ENCODE measurements at places on chromosomes 2 and 18. TPM values are rescaled to one million over a fixed set of nuclear protein-coding genes. Genes with fewer than 3 reads are reported as not detected.

The TUBA4B gene
- not detected for total RNA-seq

The ADRA2B gene
- total RNA-seq: not detected

The RANBP2 gene
- total RNA-seq: 44.6 TPM

The TMEM178A gene
- total RNA-seq: 0.13 TPM

The ST8SIA3 gene
- not detected for total RNA-seq

The SLC38A11 gene
- total RNA-seq: not detected

The ARHGAP28 gene
- total RNA-seq: 1.9 TPM

The ANKRD53 gene
- total RNA-seq: not detected

The POMC gene
- not detected for total RNA-seq

The LIPG gene
- total RNA-seq: 2.2 TPM

The SNORC gene
- 0.32 TPM for total RNA-seq

The VAMP5 gene
- 47.5 TPM for total RNA-seq

The PSMA8 gene
- not detected for total RNA-seq

The RUFY4 gene
- not detected for total RNA-seq

The HMSD gene
- 0.53 TPM for total RNA-seq

The OTOF gene
- total RNA-seq: not detected

The SLC8A1 gene
- 20.1 TPM for total RNA-seq

DNA sequence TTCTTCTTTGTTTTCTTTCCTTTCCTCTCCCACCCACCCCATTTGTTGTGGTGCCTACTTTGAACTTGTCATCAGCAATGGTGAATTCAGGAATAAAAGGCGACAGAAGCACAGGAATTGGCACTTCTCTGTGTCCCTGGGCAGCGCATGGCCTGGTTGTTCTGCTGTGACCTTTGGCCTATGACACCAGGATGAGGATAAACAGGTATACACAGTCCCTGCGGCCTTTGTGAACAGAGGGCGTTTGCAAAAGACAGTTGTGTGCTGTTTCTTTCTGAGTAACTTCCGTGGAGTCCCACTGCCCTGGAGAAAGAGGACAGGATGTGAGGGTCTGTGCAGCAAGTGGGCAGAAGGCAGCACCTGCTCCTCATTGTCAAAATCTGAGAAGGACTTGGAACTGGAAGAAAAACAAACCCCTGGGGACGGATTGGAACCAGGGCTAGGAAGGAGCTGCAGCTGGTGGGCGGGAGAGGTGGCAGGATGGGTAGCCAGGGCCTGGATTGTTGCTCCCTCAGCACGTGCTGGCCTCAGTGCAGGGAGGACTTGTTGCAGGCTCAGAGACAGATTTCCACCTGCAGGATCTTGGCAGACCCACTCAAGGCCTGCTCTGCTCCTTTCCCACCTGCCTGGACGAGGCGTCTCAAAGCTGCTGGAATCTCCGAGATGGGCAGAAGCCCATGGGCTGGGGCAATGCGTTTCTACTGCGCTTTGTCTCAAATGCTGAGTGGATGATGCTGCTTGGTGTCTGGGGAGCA, 159.5 kb downstream of the ACKR3 start:
- DNase-seq: no peak

DNA sequence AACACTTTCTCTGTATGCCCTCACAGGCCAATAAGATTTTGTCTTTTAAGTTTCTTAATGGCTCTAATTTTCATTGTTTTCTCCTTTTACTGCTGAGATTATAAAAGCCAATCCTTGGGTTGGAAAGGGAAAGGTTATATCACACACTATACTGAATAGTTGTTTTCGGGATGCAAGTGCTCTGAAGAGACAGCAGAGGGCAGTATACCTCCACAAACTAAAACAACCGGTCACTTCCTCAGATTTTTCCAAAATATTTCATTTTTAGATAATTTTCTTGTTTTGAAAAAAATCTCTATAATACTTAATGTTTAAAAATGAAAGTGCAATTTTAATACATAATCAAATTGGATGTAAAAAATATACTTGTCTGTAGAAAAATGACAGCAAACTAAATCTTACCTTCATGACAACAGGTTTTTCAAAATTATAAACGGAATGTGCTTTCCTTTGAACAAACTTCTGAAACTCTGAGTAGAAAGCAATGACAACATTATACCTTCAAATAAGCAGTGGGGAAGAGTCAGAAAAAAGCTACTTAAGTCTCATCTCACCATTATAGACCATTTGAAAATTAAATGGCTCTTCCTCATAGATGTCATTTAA, 82.7 kb downstream of the ORC4 start:
- peak; percentile 37 for DNase-seq

DNA sequence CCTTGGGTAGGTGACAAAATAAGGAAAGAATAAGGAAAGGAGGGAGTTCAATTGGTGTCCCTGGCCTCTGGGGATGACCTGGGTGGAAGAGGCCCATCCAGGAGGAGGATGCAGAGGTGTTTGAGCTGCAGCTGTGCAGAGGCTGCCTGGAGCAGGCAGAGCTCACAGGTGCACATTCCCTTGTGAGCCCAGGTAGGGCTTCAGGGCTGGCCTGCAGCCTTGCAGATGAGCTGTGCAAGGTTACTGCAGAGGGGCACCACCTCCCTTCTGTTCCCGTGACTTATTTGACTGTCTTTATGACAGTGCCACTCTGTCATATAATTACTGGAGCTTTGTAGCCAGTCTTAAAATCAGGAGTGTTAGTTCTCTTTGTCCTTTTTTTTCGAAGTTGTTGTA, 263.2 kb upstream of the HS6ST1 start:
- no peak for DNase-seq

DNA sequence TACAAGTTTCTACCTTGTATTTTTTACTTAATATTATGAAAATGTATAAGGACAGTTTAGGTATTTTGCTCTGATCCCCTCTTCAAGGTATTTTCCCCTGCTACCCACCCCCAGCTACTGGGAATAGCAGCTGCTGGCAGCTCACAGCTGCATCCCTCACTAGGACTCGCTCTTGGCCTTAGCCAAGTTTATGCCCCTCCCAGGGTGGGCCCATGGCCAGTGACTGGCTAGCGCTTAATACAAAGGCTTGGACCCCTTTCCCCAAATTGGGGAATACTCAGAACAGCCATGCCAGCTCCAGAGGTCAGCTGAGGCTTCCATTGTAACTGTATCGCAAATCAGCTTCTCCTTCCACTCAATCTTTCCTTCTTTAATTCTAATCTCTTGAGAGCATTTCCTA, 131.3 kb downstream of the GFPT1 start:
- DNase-seq: no peak

DNA sequence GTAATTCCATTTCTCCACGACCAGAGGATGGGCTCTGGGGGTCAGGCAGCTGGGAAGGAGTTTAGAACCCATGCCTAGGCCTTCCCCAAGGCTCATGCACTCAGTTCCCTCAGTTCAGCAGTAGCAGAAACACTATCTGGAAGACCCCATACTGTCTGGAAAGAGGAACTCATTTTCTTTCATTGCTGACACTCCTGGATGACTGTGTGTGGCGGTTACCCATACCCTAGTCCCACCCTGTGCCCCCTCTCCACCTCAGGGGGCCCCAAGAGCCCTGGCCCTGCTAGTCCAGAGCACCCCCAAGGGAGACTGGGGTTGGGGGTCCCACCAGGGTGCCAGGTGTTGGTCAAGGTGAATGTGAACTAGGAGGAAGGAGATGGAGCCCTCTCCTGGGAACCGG, 29.5 kb downstream of the TPRKB start:
- DNase-seq: no peak

GRCh38 chr18:3283908-3284307, 22.0 kb downstream of the MYL12B start:
- no peak for DNase-seq

- DNase-seq: peak; percentile 67
Observed at GRCh38 chr18:48475635-48476549, 62.9 kb upstream of the CTIF start.

GRCh38 chr18:35215026-35215425, 25.8 kb upstream of the ZNF397 start:
- DNase-seq: no peak

GRCh38 chr18:75546964-75547363, 119.5 kb upstream of the SMIM21 start:
- no peak for DNase-seq

DNA sequence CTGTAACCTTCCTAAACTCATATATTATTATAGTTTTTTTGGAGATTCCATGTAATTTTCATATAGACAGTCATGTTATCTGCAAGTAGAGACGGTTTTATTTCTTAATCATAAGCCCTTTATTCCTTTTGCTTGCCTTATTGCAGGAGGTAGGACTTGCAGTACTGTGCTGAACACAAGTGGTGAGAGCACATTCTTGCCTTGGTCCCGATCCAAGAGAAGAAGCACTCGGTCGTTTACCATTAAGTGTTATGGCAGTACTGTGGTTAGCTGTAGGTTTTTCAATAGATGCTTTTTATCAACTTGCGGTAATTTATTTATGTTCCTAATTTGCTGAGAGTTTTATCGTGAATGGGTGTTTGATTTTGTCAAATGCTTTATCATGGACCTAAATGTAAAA, 305.7 kb downstream of the DYSF start:
- no peak for DNase-seq

GRCh38 chr2:131032393-131032836, 60.8 kb downstream of the FAM168B start:
- no peak for DNase-seq

GRCh38 chr2:157427003-157427921, 16.6 kb downstream of the CYTIP start:
- DNase-seq: no peak

GRCh38 chr2:195722075-195722474, 65.0 kb downstream of the SLC39A10 start:
- no peak for DNase-seq

DNA sequence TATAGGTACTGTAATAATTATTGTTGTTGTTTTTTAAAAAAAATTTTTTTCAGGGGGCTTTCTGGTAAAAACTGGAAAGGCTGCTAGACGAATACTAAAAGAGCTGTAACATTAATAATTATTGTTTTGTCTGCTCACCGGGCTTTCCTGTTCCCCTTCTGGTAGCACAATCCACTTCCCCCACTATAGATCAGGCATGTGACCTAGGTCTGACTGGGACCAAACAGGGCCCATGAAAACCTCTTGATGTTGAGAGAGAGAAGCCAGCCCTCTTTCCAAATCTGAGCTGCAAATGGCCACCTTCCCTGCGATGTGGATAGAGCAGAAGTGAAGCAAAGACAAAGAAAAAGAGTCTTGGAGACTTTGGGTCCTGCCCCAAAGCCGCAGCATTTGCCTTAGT, 23.4 kb downstream of the SH2D6 start:
- no peak for DNase-seq

DNA sequence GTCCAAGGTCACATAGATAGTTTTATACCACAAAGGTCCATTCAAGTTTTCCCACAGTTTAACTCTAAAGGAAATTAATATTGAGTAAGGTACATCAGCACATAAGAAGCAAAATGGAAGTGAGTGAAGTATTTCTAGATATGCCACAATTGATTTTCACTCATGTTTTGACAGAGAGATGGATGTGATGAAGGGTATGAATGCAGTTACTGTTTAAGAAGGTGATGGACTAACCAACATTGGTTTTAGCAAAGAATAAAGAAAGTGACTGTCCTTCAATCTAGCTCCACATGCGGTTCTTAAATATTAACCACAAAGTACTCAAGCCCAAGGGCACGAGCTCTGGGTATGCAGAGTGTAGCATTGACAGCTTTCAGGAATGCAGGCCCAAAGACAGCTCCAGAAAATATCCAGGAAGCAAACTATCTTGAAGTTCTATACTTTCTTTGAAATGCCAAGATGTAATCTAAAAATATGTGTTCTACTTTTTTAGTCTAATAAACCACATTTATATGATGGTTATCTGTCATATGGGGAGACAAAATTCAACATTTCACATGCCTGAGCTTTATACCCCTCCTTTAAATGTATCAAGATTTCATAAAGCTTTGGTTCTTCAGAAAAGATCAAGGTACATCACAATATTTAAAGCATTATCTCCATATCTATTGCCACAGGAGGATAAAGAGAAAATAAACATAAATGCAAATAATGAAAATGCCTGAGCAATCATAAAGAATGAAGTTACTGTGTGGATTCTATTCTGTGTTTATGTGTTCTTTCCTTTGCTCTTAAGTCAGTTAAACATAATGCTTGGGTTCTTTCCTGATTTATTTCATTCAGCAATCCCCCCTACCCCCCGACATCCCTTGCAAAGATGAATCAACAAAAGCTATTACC, 6.7 kb upstream of the SCN1A start:
- no peak for DNase-seq

DNA sequence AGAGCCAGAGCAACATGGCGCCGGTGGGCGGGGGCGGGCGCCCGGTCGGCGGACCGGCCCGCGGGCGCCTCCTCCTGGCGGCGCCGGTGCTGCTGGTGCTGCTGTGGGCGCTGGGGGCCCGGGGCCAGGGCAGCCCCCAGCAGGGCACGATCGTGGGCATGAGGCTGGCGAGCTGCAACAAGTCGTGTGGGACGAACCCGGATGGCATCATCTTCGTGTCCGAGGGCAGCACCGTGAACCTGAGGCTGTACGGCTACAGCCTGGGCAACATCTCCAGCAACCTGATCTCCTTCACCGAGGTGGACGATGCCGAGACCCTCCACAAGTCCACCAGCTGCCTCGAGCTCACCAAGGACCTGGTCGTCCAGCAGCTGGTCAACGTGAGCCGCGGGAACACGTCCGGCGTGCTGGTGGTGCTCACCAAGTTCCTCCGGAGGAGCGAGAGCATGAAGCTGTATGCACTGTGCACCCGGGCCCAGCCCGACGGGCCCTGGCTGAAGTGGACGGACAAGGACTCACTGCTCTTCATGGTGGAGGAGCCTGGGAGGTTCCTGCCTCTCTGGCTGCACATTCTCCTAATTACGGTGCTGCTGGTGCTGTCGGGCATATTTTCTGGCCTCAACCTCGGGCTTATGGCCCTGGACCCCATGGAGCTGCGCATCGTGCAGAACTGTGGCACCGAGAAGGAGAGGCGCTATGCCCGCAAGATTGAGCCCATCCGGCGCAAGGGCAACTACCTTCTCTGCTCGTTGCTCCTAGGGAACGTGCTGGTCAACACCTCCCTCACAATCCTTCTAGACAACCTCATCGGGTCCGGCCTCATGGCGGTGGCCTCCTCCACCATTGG, 507 bp downstream of the CNNM4 start:
- DNase-seq: no peak

DNA sequence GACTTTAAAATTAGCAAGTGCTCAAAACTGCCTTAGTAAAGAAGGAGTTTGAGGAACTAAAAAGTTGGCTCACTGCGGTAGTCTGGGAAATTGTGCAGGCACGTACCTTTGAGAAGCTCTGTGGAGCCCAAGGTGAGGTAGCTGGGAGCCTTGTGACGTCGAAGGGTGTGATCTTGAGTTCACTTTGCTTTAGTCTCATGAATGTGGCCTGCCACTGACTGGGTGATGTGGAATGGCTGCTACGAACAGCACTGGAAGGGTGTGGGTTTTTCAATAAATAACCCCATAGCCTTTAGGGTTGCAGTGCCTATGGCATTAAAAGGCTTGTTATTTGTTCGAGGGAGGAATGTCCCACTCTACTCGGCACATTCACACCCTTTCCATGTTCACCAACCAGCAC, 312.3 kb downstream of the PRKCE start:
- DNase-seq: peak; percentile 13

All from SJSA1 (cell line).